ENCODE measurements at places on chromosomes 4 and X.

- no peak for DNase-seq
Observed at GRCh38 chr4:15118292-15118691, 116.0 kb downstream of the CPEB2 start.

DNA sequence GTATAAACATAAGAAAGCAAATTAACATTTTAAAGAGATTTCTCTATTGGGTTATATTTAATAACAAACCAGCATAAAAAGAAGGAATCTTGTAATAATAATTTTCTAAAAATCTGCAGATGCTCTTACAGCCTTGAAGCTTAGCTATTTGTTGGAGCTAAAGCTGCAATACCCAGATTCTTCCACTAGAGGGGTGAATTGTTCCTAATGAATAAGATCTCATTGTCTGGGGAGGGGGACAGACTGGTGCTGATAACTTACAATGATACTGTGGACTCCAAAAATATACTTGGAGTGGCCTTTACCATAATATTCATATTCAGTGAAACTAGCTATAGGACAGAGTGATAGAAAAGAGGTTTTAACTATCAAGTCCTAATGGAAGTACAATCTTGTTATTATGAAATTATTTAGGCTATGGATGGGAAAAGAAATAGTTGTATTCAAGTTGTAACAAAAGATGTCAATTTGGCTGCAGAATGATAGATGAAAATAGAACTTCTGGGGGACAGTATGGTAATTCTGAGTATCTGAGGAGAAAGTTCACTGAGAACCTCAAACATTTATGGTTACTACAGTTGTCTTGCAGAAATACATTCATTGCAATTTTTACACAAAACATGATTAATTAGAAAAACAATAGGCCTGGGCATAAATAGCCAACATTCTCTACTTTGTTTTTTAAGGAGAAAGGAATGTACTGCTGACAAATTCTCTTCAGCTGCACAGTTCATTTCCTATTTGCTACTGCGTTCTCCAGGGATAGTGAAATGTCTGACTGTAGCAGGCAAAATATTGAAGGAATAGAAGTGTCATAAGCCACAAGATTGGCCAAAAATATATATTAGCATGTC is 443.3 kb downstream of the GBA3 start:
- DNase-seq, result no peak

DNA sequence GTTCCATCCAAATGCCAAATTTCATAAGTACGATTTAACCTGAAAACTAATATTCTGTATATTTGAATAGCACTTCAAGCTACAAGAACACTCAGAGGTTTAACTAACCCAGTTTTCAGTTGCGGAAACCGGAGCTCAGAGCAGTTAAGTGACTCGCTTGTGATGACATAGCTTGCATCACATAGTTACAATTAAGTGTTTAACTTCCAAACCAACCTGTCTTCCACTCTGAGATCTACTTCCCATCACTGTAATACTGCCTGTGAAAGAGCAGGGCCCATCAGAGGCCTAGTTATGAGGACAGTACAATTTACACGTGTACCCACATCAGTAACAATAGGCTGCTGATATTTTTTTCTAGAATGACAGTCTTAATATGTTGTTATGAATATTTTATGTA is 120.3 kb downstream of the MAD2L1 start:
- no peak for DNase-seq

GRCh38 chrX:39650768-39651347 is 446.9 kb downstream of the BCOR start:
- no peak for DNase-seq

- DNase-seq, result no peak
Observed at GRCh38 chr4:105598787-105599186, 46.4 kb downstream of the ARHGEF38 start.

DNA sequence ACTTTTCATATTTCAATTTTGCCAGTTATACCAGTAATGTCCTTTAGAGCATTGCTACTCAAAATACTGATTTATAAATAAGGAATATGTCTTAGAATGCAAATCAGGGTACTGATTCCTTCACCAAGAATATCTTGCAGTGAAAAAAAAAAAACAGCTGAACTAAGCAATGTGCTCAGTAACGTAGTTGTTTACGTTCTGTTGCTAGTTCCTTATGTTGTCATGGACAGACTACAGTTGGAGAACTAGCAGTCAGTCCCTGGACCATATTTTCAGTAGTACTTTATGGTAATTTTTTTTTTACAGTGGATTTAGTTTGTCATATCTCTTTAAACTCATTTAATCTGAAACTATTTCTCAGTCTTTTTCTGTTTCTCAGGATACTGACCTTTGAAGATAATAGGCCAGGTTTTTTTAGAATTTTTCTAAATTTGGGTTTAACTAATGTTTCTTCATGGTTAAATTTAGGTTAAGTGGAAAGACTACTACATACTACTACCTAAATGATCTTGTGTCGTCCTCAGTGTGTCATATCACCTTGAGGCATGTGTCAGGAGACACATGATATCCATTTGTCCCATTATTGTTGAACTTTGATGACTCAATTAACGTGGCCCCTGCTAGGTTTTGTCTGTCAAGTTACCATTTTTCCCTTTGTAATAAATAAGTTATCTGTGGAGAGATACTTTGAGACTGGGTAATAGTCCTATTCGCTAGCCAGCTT is 21.0 kb downstream of the SMARCAD1 start:
- DNase-seq, result no peak

GRCh38 chrX:118632862-118633261 is 94.5 kb upstream of the IL13RA1 start:
- no peak for DNase-seq

GRCh38 chr4:70976252-70976651 is 17.2 kb upstream of the DCK start:
- no peak for DNase-seq

- no peak for DNase-seq
Observed at GRCh38 chrX:46713672-46714490, 45.0 kb downstream of the SLC9A7 start.

GRCh38 chr4:77100234-77100633 is 24.4 kb upstream of the CCNI start:
- DNase-seq, result no peak

DNA sequence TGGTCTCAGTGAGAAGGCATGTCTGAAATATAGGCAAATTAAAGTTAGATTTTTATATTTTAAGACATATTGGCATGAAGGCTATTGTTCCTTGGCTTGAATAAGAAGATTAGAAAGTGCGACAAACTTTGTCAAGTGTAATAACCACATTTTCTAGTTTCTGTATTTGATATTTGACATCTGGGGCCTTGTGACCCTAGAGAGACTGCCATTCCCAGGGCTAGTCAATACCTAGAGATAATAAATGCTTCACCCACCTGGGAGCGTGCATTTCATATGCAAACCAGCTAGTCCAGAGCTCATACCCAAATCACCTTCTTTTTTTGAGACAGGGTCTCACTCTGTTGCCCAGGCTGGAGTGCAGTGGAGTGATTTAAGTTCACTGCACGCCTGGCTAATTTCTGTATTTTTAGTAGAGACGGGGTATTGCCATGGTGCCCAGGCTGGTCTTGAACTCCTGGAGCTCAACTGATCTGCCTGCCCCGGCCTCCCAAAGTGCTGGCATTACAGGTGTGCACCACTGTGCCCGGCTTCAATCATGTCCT is 62.6 kb downstream of the COQ2 start:
- no peak for DNase-seq

DNA sequence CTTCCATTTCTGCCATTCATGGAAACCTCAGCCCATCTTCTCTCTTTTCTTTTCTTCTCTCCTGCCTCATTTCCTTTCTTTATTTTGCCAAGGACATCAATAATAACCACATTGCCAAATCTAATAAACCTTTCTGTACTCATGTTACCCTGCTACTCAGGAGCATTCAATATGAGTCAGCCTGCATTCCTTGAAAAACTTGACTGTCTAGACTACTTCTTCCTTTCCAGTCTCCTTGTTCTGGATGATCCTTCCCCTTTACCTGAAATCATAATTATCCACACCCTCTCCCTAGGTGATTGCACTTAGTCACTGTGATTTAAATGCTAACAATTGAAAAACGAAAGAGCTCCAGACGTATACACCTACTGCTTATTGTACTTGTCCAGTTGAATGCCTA is 253.2 kb upstream of the CENPE start:
- DNase-seq, result no peak

GRCh38 chrX:132373610-132374009 is 115.2 kb downstream of the MBNL3 start:
- no peak for DNase-seq
